Fibroblast of pulmonary artery (primary cell): ENCODE measurements at places on chromosomes 1 and 21.
A peak's percentile ranks its signal among the peaks of the same experiment; 100 is the strongest.

DNA sequence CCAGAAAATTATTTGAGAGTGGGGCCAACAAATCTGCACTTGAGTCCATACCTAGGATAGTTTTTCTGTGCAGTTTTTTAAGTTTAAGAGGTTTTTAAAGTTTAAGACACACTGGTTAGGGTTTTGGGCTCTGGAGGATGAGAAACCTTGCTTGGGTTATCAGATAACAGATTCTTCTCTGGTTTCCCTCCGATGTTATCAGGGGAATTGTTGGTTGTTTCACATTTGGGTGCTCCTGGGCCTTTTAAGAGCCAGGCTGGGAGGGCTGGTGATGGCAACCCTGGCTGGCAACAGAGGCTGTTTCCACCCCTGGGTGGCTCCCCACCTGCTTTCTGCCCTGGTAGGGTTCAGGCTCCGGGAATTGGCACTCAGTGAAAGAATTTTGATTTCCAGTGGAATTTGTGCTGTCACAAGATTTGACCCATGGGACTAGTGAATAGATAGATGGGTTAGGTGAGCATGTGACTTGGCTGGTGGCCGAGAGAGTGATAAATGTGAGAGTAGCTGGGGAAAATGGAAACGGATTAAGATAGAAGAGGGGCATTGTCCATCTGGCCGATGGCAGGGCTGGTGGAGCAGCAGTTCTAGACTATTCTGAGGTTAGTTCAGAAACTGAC, 14.8 kb downstream of the VANGL1 start:
- no peak for DNase-seq

- DNase-seq: no peak
Measured at GRCh38 chr1:29362764-29363163, 126.4 kb downstream of the PTPRU start.

DNA sequence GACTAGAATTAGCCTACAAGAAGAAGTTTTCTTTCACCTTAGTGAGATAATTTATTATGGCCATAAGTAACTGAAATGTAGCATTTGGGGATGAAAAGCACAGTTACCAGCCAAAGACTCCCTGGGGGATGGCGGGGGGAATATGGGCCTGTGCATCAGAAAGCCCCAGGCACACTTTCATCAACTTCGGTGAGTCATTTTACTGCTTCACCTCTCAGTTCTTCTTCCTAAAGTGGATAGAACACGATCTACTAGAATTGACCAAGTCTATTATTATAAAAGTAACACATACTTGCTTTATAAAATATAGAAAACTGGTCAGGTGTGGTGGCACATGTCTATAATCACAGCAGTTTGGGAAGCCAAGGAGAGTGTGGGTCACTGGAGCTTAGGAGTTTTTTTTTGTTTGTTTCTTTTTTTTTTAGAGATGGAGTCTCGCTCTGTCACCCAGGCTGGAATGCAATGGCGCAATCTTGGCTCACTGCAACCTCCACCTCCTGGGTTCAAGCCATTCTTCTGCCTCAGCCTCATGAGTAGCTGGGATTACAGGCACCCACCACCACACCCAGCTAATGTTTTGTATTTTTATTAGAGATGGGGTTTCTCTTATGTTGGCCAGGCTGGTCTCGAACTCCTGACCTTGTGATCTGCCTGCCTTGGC, 141.8 kb downstream of the ZZZ3 start:
- peak; percentile 30 for DNase-seq

DNA sequence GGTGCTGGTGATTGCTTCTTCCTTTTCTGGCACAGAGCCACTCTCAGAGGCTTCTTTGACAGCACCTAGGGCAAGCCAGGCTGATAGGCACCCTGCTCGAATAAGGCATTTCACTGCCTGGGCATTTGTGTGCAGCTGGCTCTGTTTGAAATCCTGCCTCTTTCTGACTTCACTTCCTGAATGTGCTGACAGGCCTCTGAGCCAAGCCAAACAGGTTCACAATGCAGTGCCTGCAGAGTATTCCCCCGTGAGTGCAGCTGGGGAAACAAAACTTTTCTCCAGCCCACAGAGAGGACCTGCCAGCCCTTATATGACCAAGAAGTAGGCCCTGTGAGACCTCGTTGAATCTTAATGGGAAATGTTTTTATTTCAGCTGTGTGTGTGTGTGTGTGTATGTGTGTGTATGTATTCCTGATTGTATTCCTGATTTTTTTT, 10.4 kb downstream of the JUN start:
- DNase-seq: peak; percentile 91
